Activated B cell treated with CpG ODN at 0.5 μM for 24 hours (primary cell): ENCODE measurements at places on chromosomes 11 and 22.

DNA sequence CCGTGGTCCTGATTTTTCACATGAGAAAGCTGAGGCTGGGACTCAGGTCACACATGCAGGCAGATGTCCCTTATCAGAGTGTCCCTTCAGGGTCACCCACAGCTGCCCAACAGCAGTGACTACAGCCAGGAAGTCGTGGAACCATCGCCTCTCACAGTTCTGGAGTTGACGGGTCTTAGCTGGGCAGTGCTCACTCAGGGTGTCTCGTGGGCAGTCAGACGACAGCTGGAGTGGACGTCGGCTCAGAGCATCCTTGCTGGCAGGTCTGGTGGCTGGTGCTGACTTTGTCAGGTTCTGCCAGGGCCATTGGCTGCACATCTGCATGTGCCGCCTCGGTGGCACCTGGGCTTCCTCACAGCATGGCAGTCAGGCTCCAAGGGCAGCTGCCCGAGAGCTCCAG is 35.6 kb upstream of the TH start:
- no peak for DNase-seq

DNA sequence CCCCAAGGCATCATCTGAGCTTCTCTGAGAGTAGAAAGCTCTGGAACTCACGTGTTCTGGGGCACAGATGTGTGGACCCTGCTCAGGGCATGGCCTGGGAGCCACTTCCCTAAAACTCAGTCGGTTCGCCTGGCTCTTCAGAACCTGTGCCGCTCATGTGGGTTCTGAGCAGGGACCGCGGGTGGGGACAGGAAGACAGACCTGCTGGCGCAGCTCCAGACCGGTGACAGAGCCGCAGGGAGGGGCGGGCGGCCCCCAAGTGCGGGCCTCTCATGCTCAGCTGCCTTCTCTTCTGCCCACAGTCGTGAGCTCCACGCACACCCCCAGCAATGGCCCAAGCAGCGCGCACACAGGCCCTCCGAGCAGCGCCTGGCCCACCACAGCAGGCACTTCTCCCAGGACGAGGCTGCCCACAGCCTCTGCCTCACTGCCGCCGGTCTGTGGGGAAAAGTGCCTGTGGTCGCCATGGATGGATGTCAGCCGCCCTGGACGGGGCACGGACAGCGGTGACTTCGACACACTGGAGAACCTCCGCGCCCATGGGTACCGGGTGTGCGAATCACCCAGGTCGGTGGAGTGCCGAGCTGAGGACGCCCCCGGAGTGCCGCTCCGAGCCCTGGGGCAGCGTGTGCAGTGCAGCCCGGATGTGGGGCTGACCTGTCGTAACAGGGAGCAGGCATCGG is 24.2 kb downstream of the MUC5AC start:
- no peak for DNase-seq

DNA sequence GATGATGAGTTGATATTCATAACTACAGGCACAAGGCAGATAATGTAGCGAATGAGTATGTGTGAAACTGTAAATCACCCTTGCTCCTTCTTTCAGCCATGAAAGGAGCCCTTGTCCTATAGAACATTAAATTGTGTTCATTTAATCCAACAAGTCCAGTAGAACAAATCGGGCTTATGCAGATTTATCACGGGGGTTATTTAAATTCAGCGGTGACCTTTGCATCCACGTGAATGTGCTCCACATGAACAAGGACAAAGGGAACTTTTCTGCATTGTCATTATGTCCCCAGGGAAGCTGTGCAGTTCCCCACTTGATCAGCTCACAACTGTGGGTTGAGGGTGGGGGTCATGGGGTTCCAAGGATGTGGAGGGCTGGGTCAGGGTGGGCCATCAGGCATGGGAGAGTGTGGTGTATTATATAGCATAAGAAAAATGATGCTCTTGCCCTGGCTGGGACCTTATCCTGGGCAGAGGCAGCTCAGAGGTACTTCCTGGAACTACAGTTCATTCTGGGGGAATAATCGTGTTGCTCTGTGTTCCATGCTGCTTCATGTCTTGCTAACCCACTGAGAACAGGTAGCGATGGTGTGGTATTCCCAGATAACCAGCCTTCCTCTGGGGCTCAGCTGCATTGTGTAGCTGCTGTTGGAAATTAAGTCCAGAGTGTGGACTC is 306.6 kb downstream of the FAT3 start:
- DNase-seq, result no peak

DNA sequence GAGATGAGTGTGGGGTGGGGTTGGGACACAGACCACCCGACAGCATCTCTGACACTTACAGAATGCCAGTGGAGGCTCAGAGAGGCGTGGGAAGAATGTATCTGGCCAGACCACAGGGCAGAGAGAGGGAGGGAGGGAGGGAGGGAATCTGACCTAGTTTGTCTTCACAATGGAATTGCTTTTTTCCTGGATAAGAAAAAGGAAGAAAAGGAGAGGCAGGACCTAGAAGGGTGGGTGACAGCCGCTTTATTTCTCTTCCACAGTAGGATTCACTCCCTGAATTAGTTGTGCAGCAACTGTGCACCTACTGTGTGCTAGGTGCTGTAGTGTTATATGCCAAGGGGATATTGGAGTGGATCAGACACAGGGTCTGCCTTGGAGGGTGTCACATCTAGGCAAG is 3.7 kb downstream of the KCNK4 start:
- DNase-seq, result no peak
